IPS DF 19.7 (cell line): ENCODE measurements at places on chromosomes 11 and 22.

DNA sequence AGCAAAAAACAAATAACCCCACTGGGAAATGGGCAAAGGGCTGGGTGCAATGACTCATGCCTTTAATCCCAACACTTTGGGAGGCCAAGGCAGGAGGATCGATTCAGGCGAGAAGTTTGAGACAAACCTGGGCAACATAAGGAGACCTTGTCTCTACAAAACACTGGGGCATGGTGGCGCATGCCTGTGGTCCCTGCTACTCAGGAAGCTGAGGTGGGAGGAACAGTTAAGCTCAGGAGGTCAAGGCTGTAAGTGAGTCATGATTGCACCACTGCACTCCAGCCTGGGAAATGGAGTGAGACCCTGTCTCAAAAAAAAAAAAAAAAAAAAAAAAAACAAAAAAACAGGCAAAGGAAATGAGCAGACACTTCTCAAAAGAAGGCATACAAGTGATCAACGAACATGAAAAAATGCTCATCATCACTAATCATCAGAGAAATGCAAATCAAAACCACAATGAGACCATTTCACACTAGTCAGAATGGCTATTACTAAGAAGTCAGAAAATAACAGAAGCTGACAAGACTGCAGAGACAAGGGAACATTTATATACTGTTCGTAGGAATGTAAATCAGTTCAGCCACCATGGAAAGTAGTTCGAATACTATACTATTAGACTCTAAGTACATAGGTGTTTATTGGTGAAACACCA lies 48.2 kb upstream of the SMCO4 start:
- no peak for DNase-seq

GRCh38 chr11:17077240-17077519 lies 287 bp downstream of the RPS13 start:
- DNase-seq, result no peak

GRCh38 chr11:34044664-34045485 lies 6.7 kb upstream of the CAPRIN1 start:
- DNase-seq, result peak; percentile 23

GRCh38 chr11:71456294-71456693 lies 3.3 kb downstream of the NADSYN1 start:
- DNase-seq, result no peak

DNA sequence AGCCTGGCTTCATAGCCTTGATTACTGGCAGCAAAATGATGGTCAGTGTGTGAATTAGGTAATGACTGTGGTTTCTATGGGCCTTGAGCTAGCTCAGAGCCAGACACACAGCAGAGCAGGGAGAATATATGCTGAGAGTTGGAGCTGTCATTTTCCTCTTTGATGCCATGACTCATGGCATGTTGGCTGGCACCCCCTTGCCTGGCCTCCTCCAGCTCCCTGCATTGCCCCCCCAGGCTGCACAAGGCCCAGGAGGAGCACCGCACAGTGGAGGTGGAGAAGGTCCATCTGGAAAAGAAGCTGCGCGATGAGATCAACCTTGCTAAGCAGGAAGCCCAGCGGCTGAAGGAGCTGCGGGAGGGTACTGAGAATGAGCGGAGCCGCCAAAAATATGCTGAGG lies 20.3 kb upstream of the RRM1 start:
- no peak for DNase-seq

DNA sequence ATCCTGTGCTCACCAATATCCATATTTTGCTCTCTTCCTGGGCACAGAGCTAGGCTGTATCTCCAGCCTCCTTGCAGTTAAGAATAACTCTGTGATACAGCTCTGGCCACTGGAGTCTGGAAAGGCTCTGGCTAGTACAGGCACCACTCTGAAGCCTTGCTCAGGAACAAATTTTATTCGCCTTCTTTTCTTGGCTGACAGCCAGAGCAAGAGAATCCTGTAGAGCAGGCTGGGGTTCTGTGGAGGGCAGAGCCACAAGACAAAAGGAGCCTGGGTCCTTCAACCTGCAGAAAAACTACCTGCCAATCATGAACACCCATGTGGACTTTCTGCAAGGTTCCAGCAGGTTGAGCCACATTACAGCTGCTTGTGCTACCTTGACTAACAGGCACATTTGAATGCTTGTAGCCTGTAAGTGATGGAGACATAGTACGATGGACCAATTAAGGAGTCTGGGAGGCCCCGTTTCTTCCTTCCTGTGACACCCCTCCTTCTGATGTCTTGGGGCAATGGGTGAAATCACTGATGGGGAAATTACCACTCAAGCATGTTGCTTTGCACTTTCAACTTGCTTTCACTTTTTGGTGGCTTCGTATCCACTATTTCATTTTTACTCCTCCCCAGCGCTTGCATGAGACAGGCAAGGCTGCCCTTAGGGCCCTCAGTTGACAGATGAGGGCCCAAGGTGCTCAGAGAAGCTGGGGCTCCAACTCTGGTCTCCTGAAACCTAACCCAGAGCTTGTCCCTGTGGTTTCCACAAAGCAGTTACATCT lies 267.2 kb upstream of the SYN3 start:
- DNase-seq, result no peak

DNA sequence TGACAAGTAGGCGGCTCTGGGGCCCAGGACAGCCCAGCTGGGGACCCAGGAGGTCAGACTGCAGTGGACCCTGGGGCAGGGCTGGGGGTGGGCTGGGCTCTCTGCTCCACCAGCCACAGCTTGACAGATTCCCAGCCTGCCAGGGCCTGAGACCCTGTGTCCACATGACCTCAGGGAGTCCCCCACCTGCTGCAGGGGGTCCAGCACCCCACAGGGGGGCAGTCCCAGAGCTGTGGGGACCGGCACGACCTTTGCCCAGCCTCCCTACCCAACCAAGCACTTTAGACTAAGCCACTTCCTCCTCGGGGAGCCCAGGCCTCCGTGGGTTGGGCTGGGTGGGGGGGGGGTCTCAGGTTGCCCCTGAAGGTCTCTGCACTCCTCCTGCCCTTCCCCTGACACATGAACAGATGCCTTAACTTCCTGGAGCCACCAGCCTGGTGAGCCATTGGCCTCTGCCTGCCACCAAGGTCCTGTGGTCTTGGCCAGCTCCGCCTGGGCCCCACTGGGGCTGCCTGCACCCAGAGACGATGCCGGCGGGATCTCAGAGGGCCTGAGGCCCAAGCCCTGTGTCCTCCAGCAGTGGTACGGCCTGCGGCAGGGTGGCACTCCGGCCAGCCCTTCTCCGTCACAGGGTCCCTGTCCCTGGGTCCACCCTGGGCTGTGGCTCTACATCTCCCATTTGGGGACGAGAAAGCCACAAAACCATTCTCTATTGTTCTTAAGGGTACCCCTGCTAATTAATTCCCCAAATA lies 3.4 kb downstream of the CCDC188 start:
- no peak for DNase-seq

GRCh38 chr11:69055598-69056516 lies 7.1 kb downstream of the TPCN2 start:
- no peak for DNase-seq

DNA sequence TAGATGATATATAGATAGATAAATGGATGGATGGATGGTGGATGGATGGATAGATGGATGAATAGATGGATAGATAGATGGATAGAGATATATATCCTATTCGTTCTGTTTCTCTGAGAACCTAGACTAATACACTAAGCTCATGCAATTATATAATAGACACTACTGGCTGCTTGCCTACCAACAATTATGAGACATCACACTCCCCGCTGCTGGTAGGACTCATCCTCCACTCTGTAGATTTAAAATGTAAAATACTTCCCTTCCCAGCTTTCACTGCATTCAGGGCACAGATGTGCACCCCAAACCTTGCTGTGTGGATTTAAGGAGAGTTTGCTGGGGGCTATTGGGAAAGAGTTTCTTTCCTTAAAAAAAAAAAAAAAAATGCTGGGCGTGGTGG lies 28.3 kb upstream of the RCN1 start:
- DNase-seq, result no peak

- no peak for DNase-seq
These were observed 199.5 kb upstream of the PLET1 start for GRCh38 chr11:112460141-112460540.

DNA sequence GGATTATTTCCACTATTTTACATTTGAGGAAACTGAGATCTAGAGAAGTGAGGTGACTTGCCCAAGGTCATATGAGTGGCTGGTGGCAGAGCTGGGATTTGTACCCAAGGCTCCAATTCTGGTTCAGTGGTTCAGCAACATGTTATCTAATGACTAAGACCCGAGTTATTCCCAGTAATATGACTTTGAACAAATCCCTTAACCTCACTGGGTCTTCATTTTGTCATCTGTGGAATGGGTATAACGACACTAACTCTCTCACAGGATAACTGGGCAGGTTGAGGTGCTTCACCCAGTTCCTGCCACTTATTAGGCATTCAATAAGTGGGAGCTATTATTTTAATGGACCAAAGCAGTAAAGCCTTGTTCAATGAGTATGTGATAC lies 489 bp upstream of the OR2AT4 start:
- DNase-seq, result no peak

DNA sequence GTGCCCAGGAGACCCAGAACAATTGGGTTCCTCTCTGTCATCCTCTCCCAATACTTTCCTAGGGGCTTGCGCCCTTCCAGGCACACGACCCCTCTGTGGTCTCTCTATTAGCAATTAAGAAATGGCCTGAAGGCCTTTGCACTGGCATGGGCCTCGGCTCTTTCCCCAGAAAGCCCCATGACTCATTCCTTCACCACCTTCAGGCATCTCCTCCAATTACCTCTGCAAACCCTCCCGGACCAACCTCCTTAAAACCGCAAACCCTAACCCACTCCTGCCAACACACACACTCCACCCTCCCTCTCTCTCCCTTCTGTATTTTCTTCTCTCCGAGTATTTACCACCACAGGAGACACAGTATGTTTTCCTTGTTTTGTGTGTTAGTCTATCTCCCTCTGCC lies 36.7 kb downstream of the LARGE1 start:
- no peak for DNase-seq

- no peak for DNase-seq
These were observed 24.0 kb upstream of the ME3 start for GRCh38 chr11:86696451-86696850.

GRCh38 chr11:2585566-2586086 lies 114.2 kb downstream of the KCNQ1OT1 start:
- DNase-seq, result no peak

DNA sequence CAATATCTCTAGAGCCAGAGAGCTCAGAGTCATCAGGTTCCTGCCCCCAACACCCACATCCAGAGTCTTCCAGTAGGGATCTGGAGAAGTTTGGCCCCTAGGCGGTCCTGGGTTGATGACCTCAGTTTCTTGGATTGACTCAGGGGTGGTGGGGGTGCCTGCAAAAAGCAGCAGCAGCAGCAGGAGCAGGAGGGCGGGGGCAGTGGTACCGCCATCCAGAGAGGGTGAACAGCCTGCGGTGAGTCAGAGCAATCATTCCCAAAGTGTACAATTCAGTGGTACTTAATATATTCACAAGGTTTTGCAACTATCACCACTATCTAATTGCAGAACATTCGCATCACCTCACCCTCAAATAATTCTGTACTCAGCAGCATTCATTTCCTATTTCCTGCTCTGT lies 9.9 kb upstream of the SEC14L3 start:
- DNase-seq, result no peak

GRCh38 chr22:45638197-45638596 lies 33.4 kb upstream of the ATXN10 start:
- no peak for DNase-seq

DNA sequence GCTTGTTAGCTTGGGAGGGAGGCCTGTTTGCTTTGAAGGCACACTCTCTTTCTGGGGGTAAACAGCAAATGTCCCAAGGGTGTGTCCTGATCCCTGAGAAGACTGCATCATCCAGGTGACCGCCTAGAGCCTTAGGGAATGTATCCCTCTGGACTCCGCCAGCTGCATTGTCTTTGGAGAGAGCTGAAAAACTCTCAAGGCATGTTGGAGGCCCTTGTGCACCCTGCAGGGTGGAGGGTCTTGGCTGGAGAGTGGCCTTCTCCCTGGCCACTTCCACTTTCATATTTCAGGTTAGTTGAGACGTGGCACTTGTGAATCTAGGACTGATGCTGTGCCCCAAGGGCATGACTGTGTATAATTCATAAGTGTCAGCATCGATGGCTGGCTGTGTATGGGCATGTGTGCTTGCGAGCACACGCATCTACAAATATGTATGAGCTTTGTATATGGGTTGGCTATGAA lies 70.6 kb downstream of the ZBTB16 start:
- DNase-seq, result no peak

- no peak for DNase-seq
These were observed 1.4 kb downstream of the RIC8A start for GRCh38 chr11:208917-209260.

GRCh38 chr11:81259471-81259870 lies 1474.2 kb downstream of the FAM181B start:
- no peak for DNase-seq

GRCh38 chr22:46484156-46484860 lies 53.1 kb downstream of the CELSR1 start:
- DNase-seq, result no peak

DNA sequence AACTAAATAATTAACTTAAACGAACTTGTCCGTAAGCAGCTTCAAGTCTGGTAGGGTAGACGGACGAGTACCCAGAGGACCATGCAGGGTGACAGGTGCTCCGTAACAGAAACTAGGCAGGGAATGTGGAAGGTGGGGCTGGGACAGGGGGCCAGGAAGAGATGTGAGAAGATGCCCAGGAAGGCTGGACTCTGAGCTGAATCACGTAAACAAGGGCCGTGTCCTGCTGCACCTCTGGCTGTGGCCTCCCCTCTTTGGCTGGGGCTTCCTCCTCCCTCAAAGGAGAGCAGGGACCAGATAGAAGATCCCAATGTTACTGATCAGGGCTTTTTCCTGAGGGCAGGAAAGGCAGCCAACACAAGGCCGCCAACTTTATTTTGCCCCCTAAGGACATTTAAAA lies 47.9 kb downstream of the PACSIN2 start:
- DNase-seq, result no peak

GRCh38 chr11:46615756-46616155 lies 1.3 kb downstream of the HARBI1 start:
- DNase-seq, result no peak

- DNase-seq, result no peak
These were observed 24.8 kb upstream of the RCE1 start for GRCh38 chr11:66818231-66818955.

- DNase-seq, result no peak
These were observed 592 bp downstream of the EEF1G start for GRCh38 chr11:62573006-62573591.

DNA sequence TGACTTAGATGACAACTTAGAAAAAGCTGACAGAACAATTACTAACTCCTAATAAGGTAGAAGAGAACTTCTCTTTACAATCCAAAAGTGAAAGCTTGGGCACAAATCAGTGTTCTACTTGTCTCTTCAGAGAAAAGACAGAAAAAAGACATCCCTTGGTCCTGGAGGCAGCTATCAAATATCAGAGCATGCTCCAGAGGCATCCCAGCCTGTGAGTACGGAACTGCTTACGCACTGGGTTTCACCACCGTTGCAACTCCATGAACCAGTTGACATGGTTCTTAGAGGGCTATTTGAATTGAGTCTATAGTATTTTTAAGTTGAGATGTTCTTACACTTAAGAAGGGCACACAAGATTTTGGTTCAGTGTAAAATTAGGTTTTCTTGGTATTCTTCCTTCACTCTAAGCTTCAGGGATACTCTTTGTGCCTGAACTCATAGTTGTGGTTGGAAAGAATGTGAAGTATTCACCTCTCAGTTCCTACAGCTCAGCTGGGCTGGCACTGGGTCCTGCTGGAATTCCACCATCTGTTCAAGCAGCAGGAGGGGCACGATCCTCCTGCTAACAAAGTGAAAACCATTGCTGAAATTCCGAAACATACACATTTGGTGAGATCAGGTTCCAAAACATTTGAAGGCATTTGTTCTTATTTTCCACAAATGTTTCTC lies 6.3 kb downstream of the AKIP1 start:
- DNase-seq, result no peak

GRCh38 chr22:29948385-29948769 lies 65.4 kb downstream of the MTMR3 start:
- DNase-seq, result no peak

GRCh38 chr11:31417357-31417756 lies 47.7 kb downstream of the DNAJC24 start:
- no peak for DNase-seq
